ENCODE measurements at places on chromosomes 6 and 20. TPM values are rescaled to one million over a fixed set of nuclear protein-coding genes. Genes with fewer than 3 reads are reported as not detected.

DNA sequence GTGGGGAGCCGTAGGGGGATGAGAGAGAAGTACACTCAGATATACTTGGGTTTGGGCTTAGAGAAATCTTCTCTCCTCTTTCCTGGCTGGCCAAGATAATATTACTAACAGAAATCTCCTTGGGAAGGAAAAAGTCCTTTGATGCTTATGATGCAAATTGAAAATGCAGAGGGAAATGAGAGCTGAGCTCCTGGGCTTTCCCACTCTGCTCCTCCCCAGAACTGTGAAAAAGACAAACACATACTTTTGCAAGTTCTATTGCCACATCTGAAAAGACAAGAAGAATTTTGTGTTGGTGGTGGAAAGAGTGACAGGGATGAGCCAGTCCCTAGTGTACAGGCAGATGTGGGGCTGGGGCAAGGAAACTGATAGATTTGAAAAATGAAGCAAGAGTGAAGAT, 185.9 kb downstream of the ANKRD60 start:
- ATAC-seq, result no peak

GRCh38 chr6:43127877-43128276, 43.2 kb upstream of the SRF start:
- ATAC-seq, result no peak

GRCh38 chr6:41494212-41495110, 51.7 kb upstream of the FOXP4 start:
- peak; percentile 34 for ATAC-seq

- ATAC-seq, result no peak
Observed at GRCh38 chr6:21694168-21694567, 100.6 kb downstream of the SOX4 start.

DNA sequence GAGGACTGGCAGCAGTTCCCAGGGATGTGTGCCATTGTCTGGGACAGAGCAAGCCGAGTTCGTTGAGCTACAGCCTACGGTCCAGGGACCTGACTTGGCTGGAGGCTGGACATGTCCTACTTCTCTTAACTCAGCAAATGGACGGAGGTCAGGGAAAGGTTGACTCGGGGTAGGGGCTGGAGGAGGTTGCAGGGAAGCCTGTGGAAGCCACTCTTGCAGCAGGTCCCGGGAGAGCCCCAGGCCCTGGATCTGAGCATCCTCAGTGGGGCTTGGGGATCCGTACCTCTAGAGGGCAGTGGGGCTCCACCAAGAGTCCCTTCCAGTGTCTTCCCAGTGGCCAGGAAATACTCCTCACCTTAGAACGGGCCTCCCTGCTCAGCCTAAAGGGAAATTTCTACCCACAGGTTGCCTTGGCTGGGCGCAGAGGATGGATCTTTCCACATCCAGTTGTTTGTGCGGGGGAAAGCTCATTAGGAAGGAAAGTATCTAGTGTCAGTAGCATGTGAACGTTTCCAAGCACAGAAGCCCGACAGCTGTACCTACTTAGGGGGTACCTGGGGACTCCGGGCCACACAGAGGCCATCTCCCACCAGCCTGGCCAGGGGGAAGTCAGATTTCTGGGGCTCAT, 170.2 kb downstream of the NFATC2 start:
- peak; percentile 97 for ATAC-seq

COL12A1 gene
- 17.4 TPM for total RNA-seq

PRND gene
- 0.46 TPM for total RNA-seq

C6orf163 gene
- 4.2 TPM for total RNA-seq
